ENCODE measurements at places on chromosomes 3 and 15.

DNA sequence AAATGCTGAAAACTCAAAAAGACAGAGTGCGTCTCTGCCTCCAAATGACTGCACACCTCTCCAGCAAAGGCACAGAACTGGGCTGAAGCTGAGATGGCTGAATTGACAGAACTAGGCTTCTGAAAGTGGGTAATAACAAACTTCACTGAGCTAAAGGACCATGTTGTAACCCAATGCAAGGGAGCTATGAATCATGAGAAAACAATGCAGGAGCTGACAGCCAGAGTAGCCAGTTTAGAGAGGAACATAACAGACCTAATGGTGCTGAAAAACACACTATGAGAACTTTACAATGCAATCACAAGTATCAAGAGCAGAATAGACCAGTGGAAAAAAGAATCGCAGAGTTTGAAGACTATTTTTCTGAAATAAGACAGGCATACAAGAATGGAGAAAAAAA is 10.1 kb upstream of the AVEN start:
- DNase-seq: no peak

- DNase-seq: peak; percentile 55
These were observed at the start of gene B3GALNT1 for GRCh38 chr3:161104561-161105551. TSS of gene B3GALNT1 (minus strand) at chr3:161105349. CDS start at chr3:161086754, 18,595 bp downstream.

DNA sequence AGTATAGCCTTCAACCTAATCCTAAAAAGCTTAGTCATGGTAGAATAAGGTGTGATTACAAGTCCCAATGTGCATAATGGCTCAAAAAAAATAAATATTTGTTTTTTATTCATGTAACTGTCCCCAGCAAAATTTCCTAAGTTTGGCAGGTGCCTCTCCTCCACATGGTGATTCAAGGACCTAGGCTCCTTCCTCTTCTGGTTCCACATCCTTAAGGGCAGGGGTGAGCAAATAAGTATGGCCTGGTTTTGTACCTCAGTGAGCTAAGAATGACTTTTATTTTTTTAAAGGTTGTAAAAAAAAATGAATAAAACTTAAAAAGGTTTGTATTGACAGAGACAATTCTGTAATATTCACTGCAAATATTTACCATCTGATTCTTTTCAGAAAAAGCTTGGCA is 343.5 kb upstream of the UBE2E2 start:
- DNase-seq: no peak

DNA sequence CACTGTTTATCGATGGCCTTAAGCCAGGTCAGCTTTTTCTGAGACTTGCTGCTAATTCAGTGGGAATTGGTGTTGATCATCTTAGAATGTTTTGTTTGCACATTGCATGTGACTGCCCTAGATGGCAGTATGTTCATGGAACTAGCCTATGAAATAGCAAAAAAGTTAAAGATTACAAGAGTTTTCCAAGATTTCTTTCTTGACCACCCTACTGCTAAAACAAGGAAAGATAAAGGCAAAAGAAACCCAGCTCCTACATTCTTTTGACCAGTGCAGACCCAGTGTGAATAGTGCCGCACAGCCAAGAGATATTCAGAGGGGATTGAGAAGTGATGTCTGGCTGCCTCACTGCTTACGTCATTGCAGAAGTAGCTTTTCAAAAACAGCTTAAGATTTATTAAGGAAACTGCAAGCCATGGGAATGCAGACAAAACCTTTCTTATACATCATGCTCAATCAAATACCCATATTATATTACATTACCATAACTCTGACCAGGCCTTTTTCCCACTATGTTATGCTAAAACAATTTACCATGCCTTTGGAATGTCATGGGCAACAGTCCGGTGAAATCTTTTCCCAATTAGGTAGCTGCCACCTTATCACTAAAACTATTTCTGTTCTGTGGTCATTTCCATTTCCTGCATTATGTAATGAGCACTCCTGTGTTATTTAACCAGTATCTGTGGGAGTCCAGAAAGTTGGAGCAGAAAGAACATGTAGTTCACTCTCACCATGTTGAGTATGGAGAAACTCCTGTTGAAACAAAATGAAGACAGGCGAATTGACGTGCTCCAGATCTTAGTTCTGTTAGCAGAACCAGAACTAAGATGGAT is 6.0 kb downstream of the PHLDB2 start:
- DNase-seq: peak; percentile 79

- DNase-seq: peak; percentile 96
These were observed at the start of gene RAB7A for GRCh38 chr3:128726023-128727016. TSS of gene RAB7A (plus strand) at chr3:128726183. CDS start at chr3:128795368, 69,185 bp downstream.

DNA sequence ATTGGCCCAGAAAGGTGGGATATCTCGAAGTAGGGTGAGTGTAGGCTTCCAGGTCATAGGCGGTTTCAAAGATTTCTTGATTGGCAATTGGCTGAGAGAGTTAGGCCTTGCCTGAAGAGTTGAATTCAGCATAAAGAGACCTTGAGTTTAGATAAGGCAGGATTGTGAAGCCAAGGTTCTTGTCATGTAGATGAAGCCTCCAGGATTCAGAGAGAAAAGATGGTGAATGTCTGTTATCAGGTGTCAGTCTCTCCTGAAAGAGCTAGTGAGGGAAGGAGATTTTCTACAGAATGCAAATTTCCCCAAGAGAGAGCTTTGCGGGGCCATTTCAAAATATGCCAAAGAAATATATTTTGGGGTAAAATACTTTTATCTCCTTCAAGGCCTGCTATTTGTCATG is 217.0 kb upstream of the TLE3 start:
- DNase-seq: no peak

- DNase-seq: peak; percentile 57
These were observed at the start of gene TMEM158 for GRCh38 chr3:45226206-45226915. TSS of gene TMEM158 (minus strand) at chr3:45226287. CDS start at chr3:45226027, 260 bp downstream.

GRCh38 chr3:184140436-184140835 is 5.3 kb downstream of the EIF2B5 start:
- DNase-seq: no peak

- DNase-seq: no peak
These were observed 136.1 kb upstream of the TOPAZ1 start for GRCh38 chr3:44105571-44105970.

DNA sequence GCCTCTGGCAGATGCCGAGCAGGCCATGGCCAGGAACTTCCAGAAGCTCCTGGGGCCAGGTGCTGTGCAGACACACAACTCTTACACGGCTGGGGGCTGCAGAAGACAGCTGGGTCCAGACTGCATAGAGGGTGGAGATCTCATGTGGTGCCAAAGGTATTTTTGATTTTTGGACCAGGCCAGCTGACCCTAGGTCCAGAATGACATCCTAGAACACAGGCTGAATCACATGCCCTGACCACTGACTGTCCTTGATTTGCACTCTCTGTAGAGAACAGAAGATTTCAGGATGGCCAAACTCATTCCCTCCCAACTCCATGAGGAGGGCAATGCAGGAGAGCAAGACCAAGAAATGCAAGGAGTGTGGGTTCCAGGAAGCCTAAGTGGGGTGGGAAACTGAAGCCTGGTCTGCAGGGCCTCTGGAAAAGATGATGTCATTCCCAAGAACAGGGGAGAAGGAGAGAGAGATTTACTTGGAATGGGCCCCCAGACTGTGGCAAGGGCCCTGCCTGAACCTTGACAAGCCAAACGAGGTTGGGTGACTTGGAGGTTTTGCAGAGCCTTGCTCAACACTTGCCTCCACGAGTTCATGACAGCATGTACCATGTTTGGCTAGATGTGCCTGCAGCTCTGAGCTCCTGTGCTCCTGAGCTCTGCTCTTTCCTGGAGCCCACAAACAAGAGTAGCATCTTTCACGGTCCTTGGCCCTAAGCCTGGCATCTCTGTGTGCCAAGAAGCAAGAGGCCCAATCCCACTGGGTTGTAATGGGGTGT is 38.5 kb upstream of the CTSH start:
- DNase-seq: no peak

- no peak for DNase-seq
These were observed 625 bp downstream of the COL6A6 start for GRCh38 chr3:130517602-130518001.

- DNase-seq: no peak
These were observed 447.8 kb downstream of the FHIT start for GRCh38 chr3:60803216-60804173.

DNA sequence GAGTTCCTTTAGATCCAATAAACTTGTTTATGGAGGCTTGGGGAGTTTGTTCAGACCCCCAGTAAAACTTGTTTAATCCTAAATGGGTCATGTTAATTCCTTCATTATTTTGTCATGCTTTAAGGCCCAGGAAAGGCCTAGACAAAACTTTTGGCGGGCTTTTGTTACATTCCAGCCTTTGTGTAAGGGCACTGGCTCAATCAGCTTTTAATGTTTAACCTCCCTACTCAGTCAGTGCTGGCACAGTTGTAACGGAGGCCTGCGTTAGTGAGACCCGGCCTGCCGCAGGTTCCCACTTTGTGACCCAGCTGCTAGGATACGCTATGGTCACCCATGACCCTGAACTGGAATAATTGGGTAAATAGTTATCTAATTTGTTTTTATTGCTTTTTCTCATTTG is 59.2 kb downstream of the OXSM start:
- DNase-seq: no peak
